ENCODE measurements at places on chromosomes 3 and 15.

GRCh38 chr3:52724511-52724910, 18.6 kb downstream of the SPCS1 start:
- DNase-seq = no peak

DNA sequence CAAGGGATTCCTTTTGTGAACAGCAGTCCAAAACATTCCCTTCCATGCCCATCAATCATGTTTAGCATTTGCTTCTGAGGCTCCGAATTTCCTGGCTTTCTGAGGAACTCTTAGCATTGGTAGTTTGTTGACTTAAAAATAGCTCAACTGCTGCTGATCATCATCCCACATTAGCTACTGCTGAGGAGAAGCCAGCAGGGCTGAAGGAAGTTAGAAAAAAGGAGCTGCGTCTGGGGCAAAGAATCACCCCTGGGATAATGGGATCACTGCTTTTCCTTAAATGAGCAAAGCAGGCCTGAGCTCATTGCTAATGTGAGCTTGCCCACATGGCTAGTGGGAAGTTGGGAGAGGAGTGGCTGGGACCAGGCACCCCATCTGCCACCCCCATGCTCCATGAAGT, 39.8 kb downstream of the CYP19A1 start:
- no peak for DNase-seq

- no peak for DNase-seq
Observed at GRCh38 chr3:141795741-141796080, 32.5 kb downstream of the GRK7 start.

DNA sequence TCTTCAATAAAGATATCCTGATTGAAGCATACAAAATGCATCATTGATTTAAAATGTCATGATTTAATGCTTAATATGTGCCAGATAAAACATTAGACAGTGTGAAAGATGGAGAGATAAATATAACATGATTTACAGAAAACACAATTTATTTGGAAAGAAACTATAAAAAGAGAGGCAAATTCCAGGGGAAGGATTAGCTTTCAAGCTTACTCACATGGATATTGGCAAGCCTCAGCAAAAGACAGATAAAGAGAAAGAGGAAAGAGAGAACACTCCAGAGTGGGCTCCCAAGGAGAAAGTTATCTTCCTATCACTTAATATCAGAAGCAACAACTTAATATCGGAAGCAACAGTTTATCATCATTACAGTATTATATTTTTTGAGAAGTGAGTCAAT, 1036.5 kb downstream of the SQOR start:
- no peak for DNase-seq

- no peak for DNase-seq
Observed at GRCh38 chr15:71231758-71232157, 116.5 kb downstream of the THSD4 start.

All from HAP-1 (cell line).